ENCODE measurements at places on chromosomes 6 and 20. TPM values are rescaled to one million over a fixed set of nuclear protein-coding genes. Genes with fewer than 3 reads are reported as not detected.

Gene PACRG
- 3.8 TPM for polyA plus RNA-seq

Gene KIFC1
- polyA plus RNA-seq = 0.29 TPM

DNA sequence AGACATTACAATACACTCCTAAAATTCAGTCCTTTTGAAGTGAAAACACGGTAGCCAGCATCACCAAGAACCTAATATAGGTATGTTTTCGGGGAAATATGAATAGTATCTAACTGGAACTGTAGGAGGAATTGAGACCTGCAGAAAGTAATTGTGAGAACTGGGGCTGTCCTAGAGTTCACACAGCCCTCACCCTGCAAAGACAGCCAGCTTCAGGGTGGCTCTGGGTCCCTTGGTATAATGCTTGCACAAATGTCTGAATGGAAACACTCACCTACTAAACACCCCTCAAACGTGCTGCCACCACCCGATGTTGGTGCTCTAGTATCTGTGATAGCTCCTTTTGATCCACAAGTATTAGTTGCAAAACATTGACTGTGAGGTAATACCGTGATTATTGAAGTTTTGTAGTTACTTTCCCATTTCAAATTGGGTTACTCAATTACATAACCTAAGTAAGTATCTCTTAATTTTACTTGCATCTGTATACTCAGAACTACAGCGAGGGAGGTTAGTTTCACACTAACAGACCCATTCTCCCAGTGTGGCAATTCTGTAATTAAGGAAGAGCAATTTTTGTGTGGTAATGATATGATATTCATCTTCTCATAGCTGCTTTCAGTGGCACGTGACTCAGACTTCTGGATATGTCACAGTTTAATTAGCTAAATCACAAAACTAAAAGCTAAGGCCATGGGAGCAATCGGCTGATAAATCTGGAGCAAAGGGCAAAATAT lies 129.5 kb downstream of the INSM1 start:
- peaks cover 10% of the 10 kb centered on the region for H3K36me3 ChIP-seq
- no peak overlapping the region for H3K4me3 ChIP-seq
- no peaks in the 10 kb centered on the region for H3K27me3 ChIP-seq
- H3K4me1 ChIP-seq = peaks cover 14% of the 10 kb centered on the region
- no peak overlapping the region for H3K27ac ChIP-seq

DNA sequence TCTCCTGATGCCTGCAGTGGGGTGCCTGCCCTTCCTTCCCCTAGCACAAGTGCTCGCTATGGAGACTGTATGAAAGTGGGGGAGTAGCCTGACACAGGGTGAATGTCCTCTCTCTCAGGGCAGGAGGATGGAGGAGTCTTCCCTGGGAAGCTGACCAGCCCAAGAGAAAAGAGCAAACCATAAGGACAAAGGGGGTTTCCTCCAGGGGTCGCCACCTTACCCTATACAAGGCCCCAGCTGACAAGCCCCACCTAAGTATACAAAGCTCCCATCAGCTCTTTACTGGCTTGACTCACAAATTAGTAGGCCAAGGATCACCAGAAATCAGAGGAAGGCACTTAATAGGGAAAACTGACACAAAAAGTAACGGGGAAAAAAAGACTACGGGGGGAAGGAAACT lies 54.1 kb downstream of the PLAGL1 start:
- no peak overlapping the region for H3K4me3 ChIP-seq
- DNase-seq = no peak
- H3K27me3 ChIP-seq = no peaks in the 10 kb centered on the region
- H3K36me3 ChIP-seq = no peaks in the 10 kb centered on the region
- H3K4me1 ChIP-seq = no peaks in the 10 kb centered on the region

- peak overlapping the region; percentile 1 for H3K27ac ChIP-seq
- no peak for DNase-seq
- H3K27me3 ChIP-seq = no peaks in the 10 kb centered on the region
- H3K4me3 ChIP-seq = no peak overlapping the region
- H3K4me1 ChIP-seq = no peaks in the 10 kb centered on the region
These were observed 266.3 kb upstream of the ECI2 start for GRCh38 chr6:4401408-4402368.

- H3K4me3 ChIP-seq = no peak overlapping the region
- no peak overlapping the region for H3K27ac ChIP-seq
- no peaks in the 10 kb centered on the region for H3K36me3 ChIP-seq
- no peak for DNase-seq
- peaks cover 11% of the 10 kb centered on the region for H3K4me1 ChIP-seq
- H3K27me3 ChIP-seq = no peaks in the 10 kb centered on the region
These were observed 18.3 kb downstream of the VAPB start for GRCh38 chr20:58407201-58407873.

DNA sequence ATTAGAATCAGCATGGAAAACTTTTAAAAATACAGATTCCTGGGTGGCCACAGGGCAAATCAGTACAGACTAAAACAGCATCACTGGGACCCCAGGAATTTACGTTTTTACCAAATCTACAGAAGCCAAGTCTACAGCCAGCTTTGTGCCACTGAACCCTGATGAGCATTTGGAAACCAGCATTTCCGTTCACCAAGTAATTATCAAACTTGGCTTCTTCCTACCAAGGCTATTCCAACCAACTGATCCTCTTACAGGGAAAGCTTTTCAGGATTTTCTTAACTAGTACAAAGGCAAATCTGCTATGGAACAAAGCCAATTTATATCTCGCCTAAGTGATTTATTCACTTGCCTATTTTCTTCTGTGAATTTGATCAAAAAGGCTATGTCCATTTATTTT lies 47.0 kb downstream of the PLAGL1 start:
- H3K4me3 ChIP-seq = no peak overlapping the region
- H3K4me1 ChIP-seq = no peaks in the 10 kb centered on the region
- no peak overlapping the region for H3K27ac ChIP-seq
- no peak for DNase-seq

- H3K4me1 ChIP-seq = peaks cover 1% of the 10 kb centered on the region
- H3K4me3 ChIP-seq = no peak overlapping the region
- H3K27me3 ChIP-seq = no peaks in the 10 kb centered on the region
- no peak for DNase-seq
- no peaks in the 10 kb centered on the region for H3K36me3 ChIP-seq
- no peak overlapping the region for H3K27ac ChIP-seq
These were observed 105.3 kb downstream of the HIVEP2 start for GRCh38 chr6:142839686-142840040.

DNA sequence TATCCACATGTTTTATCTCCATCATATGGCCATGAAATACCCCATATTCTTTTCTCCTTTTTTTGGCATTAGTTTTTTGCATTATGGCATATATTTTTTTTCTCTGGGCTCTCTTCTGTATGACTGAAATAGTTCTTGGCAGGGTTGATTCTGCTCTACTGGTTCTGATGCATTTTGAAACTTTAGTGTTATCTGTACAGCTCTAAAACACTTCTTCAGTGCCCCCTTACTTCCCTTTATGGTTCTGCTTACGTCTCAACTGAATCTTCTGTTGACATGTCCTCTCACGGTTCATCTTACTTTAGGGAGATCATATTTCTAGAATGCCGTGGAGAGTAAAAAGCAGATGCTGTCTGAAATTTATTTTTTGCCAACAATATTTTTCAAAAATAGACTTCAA lies 23.2 kb upstream of the TXNDC5 start:
- H3K4me3 ChIP-seq = no peak overlapping the region
- no peaks in the 10 kb centered on the region for H3K4me1 ChIP-seq
- no peak overlapping the region for H3K27ac ChIP-seq
- H3K36me3 ChIP-seq = no peaks in the 10 kb centered on the region

GRCh38 chr20:63627129-63627750 lies 339 bp upstream of the GMEB2 start:
- H3K36me3 ChIP-seq = no peaks in the 10 kb centered on the region
- H3K27ac ChIP-seq = peak overlapping the region; percentile 98
- H3K4me1 ChIP-seq = peaks cover 2% of the 10 kb centered on the region
- DNase-seq = peak; percentile 96

DNA sequence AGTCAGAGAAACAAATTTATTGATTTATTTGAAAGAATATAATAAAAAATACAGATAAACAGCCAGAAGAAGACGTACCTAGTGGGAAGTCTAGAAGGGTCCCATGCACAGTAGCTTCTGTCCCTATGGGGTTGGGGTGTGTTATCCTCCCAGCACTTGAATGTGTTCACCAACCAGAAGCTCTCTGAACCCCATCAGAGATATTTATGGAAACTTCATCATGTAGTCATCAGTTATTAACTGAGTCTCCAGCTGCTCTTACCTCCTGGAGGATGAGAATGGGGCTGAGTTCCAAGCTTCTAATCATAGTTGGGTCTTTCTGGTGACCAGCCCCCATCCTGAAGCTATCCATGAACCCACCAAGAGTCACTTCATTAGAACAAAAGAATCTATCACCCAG lies 15.4 kb upstream of the USP45 start:
- no peak overlapping the region for H3K27ac ChIP-seq
- no peak overlapping the region for H3K4me3 ChIP-seq
- H3K27me3 ChIP-seq = no peaks in the 10 kb centered on the region
- peaks cover 4% of the 10 kb centered on the region for H3K36me3 ChIP-seq
- no peak for DNase-seq

DNA sequence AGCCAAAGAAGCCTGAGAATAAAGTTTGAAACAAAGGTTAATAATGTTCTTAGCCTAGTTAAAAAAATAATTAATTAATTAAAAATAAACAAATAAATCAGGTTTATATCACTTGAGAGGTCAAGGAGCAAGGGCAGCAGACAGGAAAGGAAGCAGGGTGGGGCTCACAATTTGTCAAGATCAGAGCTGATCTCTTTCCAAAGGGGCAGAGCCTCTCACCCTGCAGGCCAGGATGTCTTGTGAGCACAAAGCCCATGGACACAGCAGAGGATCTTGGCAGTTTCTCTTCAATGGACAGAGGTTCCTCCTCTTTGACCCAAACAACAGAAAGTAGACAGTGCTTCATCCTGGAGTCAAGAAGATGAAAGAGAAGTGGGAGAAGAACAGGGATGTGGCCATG lies 14.9 kb downstream of the ULBP1 start:
- H3K36me3 ChIP-seq = no peaks in the 10 kb centered on the region
- no peak for DNase-seq
- no peaks in the 10 kb centered on the region for H3K4me1 ChIP-seq
- H3K27me3 ChIP-seq = peaks cover 6% of the 10 kb centered on the region
- H3K27ac ChIP-seq = no peak overlapping the region
- no peak overlapping the region for H3K4me3 ChIP-seq
